NCI-H1694 treated with DMSO at 0.1 percent for 48 hours (cell line): ENCODE measurements at places on chromosomes 6 and 20.

DNA sequence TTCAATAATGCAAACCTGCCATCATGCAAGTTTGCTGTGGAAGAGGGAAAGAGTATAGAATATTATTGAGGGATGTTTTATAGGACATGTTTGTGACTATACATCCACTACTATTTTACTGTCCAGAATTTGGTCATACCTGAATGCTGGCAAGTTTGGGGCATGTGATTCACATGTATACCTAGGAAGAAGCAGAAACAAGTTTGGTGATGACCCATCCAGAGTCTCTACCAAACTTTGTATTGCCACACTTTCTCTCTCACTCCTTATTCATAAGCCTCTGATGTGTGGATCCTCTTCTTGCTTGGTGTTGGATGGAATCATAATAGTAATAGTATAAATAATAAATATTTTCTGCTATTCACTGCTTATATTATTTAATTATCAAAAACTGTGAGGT, 108.5 kb upstream of the FLRT3 start:
- no peak for DNase-seq

DNA sequence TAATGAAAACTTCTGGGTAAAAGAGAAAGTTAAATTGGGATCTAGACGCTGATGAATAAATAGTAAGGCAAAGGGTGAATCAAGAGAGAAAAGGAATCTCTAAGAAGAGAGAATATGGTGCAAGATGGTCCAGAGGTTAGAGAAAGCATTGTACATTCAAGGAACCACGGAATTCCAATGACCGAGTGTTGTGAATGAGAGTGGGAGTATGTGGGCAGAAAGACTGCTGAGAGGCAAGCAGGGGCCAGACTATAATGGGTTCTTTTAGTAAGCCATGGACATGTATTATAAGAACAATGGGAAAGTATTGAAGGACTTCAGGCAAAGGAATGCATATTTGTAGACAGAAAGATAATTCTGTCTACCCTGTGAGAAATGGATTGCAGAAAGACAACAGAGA, 45.2 kb downstream of the SPTLC3 start:
- no peak for DNase-seq

DNA sequence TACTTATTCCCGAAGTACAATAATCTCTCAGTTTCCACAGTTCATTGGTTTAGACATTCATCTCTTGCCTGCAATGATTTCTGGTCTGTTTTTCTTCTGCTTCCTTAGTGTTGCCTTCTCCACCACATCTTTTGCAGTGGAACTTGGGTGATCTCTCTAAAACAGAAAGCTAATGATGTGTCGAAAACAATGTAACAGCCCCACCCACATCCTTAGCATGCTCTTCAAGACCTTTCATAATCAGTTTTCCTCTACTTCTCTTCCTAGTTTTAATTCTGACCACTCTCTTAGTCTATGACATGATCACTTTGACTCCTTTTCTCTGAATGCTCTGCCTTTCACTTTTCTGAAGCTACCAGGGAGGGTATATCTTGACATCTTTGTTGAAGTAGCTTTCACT, 1007.9 kb upstream of the CITED2 start:
- DNase-seq = no peak

GRCh38 chr6:158373214-158373613, 60.9 kb downstream of the TULP4 start:
- DNase-seq = no peak

GRCh38 chr20:31682352-31682751, 40.3 kb downstream of the BCL2L1 start:
- no peak for DNase-seq

DNA sequence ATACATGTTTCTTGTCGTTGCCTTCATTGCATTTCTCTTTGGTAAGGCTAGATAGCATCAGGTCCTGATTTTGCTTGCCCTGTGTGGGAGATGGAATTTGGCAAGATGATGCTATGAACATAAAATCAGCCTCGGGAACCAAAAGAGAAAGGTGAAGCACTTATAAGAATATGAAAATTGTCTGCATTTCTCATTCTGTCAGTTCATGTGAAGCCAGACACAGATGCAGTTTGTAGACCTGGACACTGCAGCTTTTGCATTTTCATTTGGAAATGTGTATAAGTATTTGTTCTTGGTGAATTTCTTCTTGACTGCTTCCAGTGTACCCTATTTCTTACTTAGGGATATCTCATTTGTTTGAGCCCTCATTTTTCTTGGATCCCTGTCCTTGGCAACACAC, 1.3 kb downstream of the YWHAB start:
- no peak for DNase-seq

- DNase-seq = no peak
These were observed 8.9 kb upstream of the MLN start for GRCh38 chr6:33812669-33813068.

DNA sequence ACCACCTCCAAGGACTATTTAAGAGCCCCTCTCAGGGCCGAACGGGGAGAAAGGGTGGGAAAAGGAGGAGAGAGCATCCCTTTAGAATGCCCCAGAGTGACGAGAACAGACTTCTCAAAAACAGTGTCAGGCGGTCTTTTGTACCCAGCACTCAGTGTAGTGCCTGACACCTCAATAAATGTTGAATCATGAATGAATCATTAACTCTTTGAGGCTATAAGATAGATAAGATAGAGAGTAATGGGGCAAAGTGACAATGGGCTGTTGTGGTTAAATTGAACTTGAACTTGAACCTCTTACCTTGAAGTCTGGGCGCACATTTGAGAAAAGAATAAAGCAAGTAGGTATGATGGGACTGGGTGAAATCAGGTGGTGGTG, 7.4 kb downstream of the TCF21 start:
- DNase-seq = no peak
